ENCODE measurements at places on chromosomes 12 and 14. TPM values are rescaled to one million over a fixed set of nuclear protein-coding genes. Genes with fewer than 3 reads are reported as not detected.

The DNAAF2 gene
- 19.3 TPM for total RNA-seq

The TUBA1C gene
- 58.0 TPM for total RNA-seq

The PTCSC3 gene
- not detected for total RNA-seq

The MDM1 gene
- 12.8 TPM for total RNA-seq

The BMP4 gene
- total RNA-seq = 12.9 TPM

The PIANP gene
- 0.99 TPM for total RNA-seq

The FLVCR2 gene
- total RNA-seq = 4.4 TPM

The SPIC gene
- total RNA-seq = not detected

The SYNE2 gene
- 251 TPM for total RNA-seq

The MTA1 gene
- total RNA-seq = 121 TPM

The SLC17A8 gene
- total RNA-seq = 0.34 TPM

The LGALS3 gene
- 387 TPM for total RNA-seq

The LTB4R2 gene
- total RNA-seq = 6.0 TPM

The CACNA1C gene
- total RNA-seq = 4.8 TPM

The SIRT4 gene
- total RNA-seq = 1.4 TPM

The SUOX gene
- 34.7 TPM for total RNA-seq

The MMP14 gene
- 88.8 TPM for total RNA-seq

The SELPLG gene
- total RNA-seq = 2.9 TPM

The P3H3 gene
- total RNA-seq = 73.0 TPM

The ADAMTS20 gene
- not detected for total RNA-seq

The COL2A1 gene
- 1.1 TPM for total RNA-seq

The TSPAN9 gene
- 56.7 TPM for total RNA-seq

The DCTN2 gene
- 91.2 TPM for total RNA-seq

The NANOG gene
- 0.23 TPM for total RNA-seq

The KERA gene
- not detected for total RNA-seq

The ZNF839 gene
- 13.1 TPM for total RNA-seq

The TTC8 gene
- 40.3 TPM for total RNA-seq

The KLRC4 gene
- total RNA-seq = not detected

The IRAK3 gene
- total RNA-seq = 5.2 TPM

The AP4S1 gene
- 14.2 TPM for total RNA-seq

The HCAR2 gene
- total RNA-seq = not detected
